ENCODE measurements at places on chromosomes 16 and 17.

DNA sequence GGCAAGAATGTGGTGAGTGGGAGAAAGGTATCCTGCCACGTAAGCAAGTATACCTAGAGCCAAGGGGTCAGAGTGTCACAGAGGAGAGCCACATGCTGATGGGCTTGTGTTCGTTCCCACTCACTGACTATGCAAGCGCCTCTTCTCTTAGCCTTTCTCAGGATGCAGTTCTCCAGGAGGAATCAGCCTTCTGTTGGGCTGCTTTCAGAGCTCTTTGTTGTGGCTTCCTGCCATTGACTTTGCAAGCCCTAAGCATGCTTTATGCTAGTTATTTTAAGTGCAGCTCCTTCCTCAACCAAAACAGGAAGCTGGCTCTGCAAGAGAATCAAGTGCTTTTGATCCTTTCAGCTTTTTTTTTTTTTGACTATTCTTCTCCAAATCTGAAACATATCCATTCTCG, 66.6 kb downstream of the SIAH1 start:
- no peak for DNase-seq

DNA sequence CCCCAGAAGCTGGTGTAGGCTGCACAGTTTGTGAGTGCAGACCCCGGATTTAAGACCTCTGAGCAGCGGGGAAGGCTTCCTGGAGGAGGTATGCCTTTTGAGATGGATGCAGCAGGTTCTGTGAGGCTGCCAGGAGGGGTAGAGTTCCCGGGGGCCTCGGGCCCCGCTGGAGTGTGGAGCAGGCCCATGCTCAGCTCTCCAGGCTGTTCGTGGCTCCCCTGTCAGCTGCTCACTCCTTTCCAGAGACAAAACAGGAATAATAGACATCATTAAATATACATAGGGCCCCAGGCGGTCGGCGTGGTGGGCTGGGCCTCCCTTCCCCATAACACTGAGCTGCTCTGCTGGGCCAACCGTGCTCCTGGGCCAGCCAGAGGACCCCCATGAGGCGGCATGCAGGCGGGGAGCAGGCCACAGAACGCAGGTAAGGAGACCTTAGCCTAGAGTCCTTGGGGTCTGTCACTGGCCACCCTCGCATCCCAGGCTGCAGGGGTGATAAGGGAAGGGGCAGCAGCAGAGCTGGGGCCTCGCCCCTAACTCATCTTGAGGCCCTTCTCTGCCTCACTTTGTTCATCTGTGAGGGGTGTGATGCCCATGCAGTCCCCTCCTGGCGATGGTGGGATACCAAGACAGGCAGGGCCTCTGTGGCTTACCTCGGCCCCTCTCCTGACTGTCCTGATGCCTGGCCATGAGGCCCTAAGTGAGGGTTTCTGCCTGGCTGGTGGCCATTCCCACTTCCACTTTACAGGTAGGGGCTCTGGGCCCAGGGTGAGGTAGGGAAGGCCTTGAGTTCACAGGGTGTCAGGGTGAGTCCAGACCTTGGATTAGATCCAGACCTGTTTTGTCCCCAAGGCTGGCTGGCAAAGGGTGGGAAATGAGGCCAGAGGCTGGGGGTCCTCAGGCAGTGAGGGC, at the start of gene MYO15A:
MYO15A (plus strand) TSS at position 356 of the 912 bp plus-strand sequence. CDS start 10,045 bp downstream, outside the sequence.
- DNase-seq, result no peak

GRCh38 chr16:2476741-2477140, 1.8 kb downstream of the TBC1D24 start:
- DNase-seq, result no peak

- DNase-seq, result no peak
These were observed 86.4 kb downstream of the MRM1 start for GRCh38 chr17:36687736-36688135.

DNA sequence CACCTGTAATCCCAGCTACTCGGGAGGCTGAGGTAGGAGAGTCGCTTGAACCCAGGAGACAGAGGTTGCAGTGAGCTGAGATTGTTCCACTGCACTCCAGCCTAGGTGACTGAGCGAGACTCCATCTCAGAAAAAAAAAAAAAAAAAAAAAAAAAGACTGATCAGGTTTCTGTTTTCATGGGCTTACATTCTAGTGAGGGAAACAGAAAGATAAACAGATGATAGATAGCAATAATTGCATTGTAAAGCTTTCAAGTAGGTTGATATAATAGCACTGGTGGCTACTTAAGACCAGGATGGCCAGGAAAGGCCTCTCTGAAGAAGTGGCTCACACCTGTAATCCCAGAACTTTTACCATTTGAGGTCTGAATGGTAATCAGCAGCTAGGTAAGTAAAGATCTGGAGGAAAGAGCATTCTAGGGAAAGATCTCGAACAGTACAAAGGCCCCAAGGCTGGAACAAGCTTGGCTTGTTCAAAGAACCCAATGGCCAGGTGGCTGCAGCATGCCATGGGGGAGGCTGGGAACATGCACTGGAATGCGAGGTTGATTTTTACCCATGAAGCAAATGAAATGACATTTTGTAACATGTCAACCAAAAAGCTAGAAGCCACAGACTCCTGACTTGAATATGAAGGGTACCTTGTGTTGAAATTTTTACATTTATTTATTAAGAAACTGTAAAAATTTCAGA, 108.3 kb upstream of the DHX40 start:
- DNase-seq, result no peak

GRCh38 chr16:82634955-82635610, 8.3 kb downstream of the CDH13 start:
- DNase-seq, result no peak

- DNase-seq, result no peak
These were observed 215.1 kb downstream of the KATNIP start for GRCh38 chr16:27764869-27765675.

DNA sequence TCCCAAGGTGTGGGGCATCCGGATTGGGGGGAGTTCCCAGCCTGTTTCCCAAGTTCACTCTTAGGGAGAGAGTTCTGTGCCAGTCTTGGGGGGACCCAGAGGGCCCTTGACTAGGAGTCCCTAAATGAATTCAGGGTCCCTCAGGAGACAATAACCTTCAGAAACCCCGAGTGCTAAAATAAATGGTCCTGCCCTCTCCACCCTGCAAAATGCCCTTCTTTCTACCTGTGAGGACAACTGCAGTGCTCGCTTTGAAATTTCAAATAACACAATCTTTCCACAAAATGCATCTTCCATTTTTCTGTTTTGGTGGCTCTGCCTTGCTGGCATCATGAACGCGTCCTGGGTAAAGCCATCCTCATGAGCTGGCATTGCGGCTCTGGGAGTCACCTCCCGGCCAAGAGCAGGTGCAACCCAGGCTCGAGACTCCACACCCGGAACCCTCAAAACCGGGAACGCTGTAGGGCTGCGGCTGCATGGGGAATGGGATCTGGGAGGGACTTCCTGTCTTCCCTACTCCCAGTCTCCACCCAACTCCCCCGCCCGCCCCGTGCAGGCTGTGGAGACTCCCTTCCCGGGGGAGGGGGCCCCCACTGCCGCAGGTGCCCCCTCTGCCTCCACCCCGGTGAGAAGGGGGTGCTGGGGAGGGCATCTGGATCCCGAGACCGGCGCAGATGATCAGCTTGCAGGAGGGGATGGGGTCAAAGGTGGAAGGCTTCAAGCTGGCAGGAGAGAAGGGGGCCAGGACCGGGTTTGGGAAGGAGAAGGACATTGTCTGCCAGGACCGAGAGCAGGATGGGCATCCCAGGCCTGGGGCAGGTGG, at the start of gene ZNF205:
ZNF205 (plus strand) TSS at position 529 of the 823 bp plus-strand sequence. CDS start 845 bp downstream, outside the sequence.
- DNase-seq, result no peak
